ENCODE measurements at places on chromosomes 12 and 14.

GRCh38 chr12:121240484-121241101 lies 30.7 kb downstream of the P2RX4 start:
- peak; percentile 93 for DNase-seq

DNA sequence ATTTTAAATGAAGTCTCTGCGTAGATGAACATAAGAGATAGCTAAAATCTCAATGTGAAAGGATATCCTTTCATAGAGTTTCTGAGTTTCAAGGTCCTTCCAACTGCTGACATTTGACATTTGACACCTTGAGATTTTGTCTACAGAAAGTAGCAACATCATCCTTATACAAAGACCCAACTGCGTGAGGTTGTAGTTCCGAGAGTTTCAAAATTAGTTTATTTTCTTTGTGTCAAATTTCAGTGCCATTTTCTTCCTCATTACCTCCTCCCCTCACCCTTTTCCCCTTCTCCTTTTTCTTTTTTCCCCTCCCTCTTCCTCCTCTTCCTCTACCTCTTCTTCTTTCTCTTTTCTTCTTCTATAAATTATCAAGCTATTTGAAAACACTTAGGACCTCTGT lies 26.9 kb upstream of the BATF start:
- no peak for DNase-seq

- no peak for DNase-seq
Observed at GRCh38 chr12:96698965-96699364, 208.1 kb upstream of the NEDD1 start.

DNA sequence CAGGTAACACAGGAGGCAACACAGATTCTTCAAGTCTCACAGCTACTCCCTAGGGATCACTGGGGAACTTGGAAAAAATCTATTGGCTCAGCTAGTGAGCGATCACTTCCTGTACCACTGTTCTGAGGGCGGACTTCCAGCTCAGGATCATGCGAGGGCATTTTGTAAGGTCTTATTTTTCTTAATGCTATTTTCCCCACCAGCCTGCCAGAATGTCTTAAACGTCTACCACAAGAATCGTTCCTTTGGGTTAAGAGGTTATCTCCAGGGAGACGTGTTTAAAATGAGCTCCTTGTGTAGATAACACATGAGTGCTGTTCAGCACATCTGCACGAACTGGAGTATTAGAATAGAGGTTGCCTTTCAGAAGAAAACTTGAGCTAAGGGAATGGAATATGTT lies 162.6 kb downstream of the ETNK1 start:
- no peak for DNase-seq

DNA sequence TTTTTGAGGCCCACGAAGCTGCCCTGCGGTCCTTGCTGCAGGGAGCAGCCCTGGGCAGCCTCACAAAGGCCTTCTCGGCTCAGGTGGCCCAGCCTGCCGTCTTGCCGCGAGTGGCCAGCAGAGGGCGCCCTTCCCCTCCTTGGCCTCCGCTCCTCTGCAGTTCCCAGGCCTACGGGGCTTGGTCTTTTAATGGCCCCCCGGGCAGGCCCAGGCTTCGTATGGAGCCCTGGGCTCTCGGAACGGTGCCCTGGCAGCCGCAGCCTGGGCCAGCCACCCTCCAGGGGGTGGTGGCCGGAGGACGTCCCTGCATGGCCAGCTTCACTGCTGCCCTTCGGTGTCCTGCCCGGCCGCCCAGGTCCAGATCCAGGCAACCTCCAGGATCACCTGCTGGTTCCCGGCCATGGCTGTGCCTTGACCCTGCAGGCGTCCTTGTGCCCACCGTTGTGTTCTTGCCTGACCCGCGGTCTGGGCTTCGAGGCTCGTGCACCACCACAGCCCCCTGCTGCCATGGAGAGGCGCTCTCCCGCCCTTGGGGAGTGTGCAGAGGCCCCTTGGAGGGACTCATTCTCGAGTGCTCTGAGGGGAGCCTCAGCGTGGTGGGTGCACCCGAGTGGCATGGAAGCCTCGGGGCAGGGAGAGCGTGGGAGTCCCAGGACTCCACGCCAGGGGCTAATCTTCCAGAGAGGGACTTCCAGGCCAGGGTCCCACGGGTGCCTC lies 9.4 kb downstream of the ASPG start:
- DNase-seq = peak; percentile 70

DNA sequence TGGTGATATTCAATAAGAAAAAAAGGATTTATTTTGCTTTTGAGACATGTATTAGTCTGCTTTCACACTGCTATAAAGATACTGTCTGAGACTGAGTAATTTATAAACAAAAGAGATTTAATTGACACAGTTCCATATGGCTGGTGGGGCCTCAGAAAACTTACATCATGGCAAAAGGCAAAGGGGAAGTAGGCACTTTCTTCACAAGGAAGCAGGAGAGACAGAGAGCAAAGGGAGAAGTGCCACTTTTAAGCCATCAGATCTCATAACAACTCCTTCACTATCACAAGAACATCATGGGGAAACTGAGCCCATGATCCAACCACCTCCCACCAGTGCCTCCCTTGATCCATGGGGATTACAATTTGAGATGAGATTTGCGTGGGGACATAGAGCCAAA lies 43.9 kb downstream of the BHLHE41 start:
- DNase-seq = no peak

- no peak for DNase-seq
Observed at GRCh38 chr12:30807695-30808034, 52.9 kb upstream of the CAPRIN2 start.

DNA sequence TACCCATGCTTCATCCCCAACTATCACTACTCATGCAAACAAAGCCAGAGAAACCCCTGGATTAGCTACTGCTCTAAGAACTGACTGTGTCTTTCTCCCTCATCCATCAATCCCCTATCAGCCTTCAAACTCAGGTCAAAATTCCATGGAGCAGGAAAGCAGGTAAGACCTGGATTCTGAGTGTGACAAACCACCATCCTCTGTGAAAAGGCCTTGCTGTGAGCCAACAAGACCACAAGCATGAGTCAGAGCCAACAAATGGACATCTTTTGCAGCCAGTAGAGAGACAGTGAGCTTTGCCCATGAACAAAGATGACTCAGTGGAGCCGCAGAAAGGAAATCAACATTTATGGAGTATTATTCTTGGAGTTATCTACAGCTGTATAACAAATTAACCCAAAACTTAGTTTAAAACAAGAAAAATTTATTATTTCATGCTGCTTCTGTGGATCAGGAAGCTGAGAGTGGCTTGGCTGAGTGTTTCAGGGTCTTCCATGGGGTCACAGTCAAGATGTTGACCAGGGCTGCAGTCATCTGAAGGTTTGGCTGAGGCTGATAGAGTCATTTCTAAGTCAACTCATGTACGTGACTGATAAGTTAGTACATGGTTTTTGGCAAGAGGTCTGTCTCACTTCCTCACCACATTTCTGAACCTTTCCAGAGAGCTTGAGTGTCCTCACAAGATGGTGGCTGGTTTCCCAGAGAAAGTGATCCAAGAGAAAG lies 61.1 kb downstream of the PITPNM2 start:
- no peak for DNase-seq

DNA sequence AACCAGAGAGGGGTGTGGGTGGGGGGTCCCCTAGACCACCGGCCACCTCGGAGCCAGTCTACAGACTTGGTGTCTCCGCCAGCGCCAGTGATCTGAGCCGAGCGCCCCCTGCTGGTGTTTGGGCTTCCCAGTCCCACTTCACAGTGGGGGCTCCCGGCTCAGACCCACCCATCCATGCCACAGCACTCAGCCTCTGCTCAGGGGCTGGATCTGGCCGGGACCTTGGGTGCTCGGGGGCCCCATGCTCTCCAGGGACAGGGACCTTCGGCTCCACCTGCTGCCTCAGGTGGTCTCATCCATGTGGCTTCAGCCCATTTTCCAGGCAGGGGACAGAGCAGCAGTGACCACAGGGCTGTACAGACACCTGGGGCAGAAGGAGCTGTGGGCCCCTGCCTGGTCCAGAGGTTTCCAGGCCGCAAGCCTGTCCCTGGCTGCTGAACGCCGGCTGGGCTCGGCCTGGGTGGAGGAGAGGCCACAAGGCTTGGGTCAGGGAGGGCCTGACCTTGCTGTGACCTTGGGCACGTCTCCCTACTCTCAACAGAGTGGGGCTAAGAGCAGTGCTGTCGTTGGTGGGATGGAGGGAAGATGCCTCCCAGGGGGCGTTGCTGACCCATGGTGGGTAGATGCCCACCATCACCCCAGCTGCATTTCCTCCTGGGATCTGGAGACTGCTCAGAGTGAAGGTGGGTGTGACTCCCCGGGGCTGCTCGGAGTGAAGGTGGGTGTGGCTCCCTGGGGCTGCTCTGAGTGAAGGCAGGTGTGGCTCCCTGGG lies 86.3 kb downstream of the KIF26A start:
- DNase-seq = no peak

GRCh38 chr14:59161561-59162175 lies 26.8 kb upstream of the DAAM1 start:
- peak; percentile 17 for DNase-seq

DNA sequence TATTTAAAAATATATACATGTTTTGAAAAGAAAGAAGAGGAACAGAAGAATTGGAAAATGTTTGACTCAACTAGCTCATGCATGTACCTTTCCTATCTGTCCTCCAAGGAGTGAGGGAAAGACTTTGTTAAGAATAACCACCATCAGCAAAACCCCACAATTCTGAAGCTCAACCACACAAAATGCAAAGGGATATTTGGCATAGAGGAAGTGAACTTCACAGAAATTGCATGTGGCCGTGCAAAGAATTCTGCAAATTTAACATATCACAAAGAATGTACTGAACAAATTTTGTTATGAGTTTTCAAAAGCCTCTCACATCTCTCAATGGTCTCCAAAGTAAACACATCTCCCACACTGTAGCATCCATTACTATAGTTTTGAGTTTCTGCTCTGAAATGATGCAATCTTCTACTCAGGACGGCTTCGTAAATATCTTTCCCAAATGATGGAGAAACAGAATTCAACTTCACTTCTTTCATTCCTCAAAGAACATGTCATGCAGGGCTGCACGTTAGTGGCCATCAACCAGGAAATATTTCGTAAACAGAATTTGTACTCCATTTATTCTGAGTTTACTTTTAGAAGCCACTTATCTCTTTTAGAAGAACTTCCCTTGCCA lies 17.6 kb downstream of the DUSP6 start:
- DNase-seq = no peak

DNA sequence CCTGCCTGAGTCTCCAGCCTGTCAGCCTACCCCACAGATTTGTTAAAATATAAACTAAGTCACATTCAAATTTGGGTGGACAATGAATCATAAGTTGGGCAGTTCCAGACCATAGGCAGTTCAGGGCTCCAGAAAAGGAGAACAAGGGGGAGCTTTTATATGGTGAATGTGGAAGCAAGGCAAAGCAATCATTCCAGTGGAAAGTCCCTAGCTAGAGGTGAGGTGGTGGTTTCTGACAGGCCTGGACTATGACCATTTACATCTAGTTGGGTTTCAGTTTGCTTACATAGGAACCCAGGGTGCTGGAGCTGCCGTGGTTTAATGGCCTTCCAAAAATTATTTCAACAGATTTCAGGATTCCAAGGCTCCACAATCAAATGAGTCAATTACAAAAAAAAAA lies 207.3 kb downstream of the AEBP2 start:
- no peak for DNase-seq

DNA sequence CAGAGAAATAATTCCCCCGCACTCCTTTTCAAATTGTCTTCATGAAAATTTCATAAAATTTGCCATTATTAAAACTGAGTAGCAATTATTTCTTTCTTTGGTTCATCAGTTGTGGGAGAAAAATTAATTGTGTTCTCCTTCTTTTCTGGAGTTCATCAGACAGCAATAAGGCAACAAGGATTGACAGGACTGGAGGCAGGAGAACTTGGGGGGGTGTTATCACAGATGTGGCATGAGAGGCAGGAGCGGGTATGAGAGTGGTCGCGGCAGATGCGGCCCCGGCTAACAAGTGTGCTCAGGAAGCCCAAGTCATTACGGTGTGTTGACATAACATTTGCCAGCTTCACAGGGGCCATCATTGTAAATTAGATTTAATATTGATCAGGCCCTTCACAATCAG lies 306.6 kb upstream of the TMPO start:
- no peak for DNase-seq

GRCh38 chr14:20706657-20707355 lies 18.2 kb downstream of the ANG start:
- DNase-seq = no peak

GRCh38 chr12:1881936-1882335 lies 36.5 kb downstream of the CACNA2D4 start:
- DNase-seq = no peak

DNA sequence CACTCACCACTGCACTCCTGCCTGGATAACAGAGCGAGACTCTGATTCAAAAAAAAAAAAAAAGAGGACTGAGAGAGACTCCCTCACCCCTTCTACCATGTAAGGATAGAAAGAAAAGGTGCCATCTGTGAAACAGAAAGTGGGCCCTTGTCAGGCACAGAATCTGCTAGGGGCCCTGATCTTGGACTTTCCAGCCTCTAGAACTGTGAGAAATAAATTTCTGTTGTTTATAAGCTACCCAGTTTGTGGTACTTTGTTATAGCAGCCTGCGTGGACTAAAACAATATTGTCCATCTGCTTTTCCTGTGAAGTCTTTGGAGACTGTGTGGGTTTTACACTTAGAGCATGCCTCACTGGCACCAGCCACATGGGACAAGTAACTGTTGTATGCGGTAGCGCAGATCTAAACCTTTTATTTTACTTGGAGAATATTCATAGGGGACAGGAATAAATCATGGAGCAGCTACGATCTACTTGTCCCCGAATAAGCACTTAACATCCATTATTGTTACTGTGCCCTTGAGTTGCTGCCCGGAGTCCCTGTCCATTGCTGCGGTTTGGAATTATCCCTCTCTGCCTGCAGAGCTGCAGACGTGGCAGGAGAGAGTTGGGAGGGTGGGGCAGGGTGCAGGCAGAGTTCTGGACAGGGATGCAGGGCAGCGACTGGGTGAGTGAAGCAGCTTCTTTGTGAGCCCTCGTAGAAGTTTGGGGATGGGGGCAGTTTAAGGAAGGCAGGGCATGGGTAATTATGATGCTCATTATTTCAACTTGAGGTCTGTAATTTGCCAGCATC lies 52.4 kb upstream of the STON2 start:
- DNase-seq = no peak

GRCh38 chr12:169528-170370 lies 44.2 kb downstream of the SLC6A12 start:
- DNase-seq = no peak

Data from CD4-positive, alpha-beta T cell treated with Interleukin-12 subunit alpha and Interleukin-12 subunit beta, for 1 hour (primary cell).